ENCODE measurements at places on chromosomes 16 and 17. TPM values are rescaled to one million over a fixed set of nuclear protein-coding genes. Genes with fewer than 3 reads are reported as not detected.

CCL11 gene
- polyA plus RNA-seq = not detected

AOC3 gene
- 1.1 TPM for polyA plus RNA-seq

SNAI3 gene
- 1.2 TPM for polyA plus RNA-seq

ZNF624 gene
- 0.85 TPM for polyA plus RNA-seq

RHBDF1 gene
- polyA plus RNA-seq = 4.7 TPM

OR3A3 gene
- polyA plus RNA-seq = not detected

MFAP4 gene
- 30.0 TPM for polyA plus RNA-seq

HSF4 gene
- polyA plus RNA-seq = 6.4 TPM

PRCD gene
- polyA plus RNA-seq = 9.9 TPM

TPSB2 gene
- polyA plus RNA-seq = not detected

PRRT2 gene
- polyA plus RNA-seq = 55.1 TPM

RBFOX1 gene
- polyA plus RNA-seq = 50.2 TPM

Measured in brain (organoid and tissue), 16 donors.